HS-5 (cell line): ENCODE measurements at places on chromosomes 2 and 18.
A peak's percentile ranks its signal among the peaks of the same experiment; 100 is the strongest.

- no peak for DNase-seq
Observed at GRCh38 chr2:129619471-129619870, 360.0 kb upstream of the RAB6C start.

DNA sequence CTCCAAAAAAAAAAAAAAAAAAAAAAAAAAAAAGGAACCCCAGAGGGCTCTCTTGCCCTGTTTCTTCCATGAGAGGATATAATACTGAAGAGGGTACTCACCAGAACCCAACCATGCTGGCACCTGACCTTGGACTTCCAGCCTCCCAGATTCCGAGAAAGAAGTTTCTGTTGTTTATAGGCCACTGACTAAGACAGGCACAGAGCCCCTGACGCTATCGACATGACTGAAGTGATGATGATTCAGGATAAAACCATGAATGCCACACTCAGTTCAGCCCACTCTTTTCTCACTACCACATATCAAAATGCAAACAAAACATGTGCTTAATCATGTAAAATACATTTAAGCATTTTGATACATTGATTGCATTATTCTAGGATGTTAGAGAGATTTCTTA, 66.1 kb upstream of the CDCA7 start:
- peak; percentile 52 for DNase-seq

GRCh38 chr18:5893956-5894610, 1.2 kb downstream of the TMEM200C start:
- DNase-seq = no peak

DNA sequence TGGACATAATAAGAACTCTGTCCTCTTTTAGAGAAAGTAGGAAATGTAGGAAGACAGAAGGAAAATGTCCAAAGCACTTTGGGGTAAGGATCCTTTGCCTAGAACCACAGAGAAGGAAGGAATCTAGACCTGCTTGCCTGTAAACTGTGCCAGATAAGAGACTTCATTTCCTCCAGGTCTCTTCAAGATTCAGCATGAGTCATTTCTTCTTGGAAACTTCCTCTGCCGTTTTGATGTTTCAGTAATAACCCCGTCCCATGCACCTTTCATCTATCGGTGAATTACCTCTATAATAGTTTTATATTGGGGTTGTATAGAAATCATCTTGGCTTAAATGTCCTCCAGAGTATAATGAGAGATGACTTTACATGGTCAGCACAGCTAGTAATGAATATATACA, 63.2 kb upstream of the LRATD1 start:
- DNase-seq = no peak

GRCh38 chr2:12712881-12713280, 3.9 kb upstream of the TRIB2 start:
- no peak for DNase-seq
